Stimulated activated CD8-positive, alpha-beta memory T cell treated with anti-CD3 and anti-CD28 coated beads, Interleukin-4, amount 100 ng/mL, for 1 hour (primary cell): ENCODE measurements at places on chromosomes 12 and 14.

GRCh38 chr12:19437996-19438395, 1.3 kb upstream of the AEBP2 start:
- DNase-seq, result no peak

DNA sequence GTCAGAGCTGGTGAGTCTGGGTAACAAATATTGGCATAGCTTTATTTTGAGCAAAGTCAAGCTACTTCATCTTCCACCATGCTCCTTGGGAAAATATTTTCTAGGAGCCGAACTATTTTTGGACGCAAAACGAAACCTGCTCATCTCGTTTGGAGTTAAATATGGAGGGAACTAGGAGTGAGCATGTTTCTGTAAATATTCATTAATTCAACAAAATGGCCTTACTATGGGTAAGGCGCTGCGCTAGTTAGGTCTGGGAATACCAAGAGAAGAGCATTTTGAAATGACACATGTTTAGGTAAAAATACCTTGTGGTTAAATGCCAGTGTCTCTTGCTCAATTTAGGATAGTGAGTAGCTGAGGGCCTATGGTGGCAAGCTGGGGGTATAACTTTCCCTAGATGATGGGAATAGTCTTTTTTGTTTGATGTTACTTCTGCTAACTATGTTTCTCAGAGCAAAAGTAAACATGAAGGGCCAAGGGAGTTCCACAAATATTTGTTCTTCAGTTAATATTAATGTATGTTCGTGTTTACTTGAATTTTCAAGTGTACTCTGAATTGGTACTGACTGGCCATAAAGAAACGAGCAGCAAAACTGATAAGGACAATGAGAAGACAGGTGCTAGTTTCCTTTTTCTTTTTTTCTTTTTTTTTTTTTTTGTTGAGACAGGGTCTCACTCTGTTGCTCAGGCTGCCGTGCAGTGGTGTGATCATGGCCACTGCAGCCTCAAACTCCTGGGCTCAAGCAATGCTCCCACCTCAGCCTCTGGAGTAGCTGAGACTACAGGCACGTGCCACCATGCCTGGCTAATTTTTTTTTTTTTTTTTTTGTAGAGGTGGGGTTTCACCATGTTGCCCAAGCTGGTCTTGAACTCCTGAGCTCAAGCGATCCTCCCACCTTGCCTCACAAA, 77.7 kb downstream of the MAP1LC3B2 start:
- DNase-seq, result no peak

- DNase-seq, result no peak
These were observed 13.6 kb upstream of the ETFBKMT start for GRCh38 chr12:31645924-31646323.

DNA sequence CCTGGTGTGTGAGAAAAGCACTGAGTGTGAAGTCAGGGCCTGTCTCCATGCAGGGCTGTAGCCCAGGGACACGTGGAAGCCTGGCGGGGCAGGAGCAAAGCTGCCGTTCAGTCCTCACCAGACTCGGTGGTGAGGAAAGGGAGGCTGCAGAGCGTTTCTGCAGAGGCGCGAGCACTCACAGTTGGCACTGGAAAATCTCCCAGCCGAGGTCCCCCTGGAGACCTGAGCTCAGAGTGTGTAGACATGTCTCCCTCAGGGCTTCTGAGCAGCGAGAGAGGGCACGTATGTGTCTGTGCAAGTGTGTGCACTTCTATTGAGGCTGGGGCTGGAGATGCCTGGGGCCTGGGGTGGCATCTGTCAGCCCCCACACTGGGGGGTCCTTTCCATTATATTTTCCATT, 11.0 kb upstream of the HHIPL1 start:
- DNase-seq, result no peak

GRCh38 chr12:127191129-127191528, 1075.8 kb upstream of the TMEM132C start:
- no peak for DNase-seq

DNA sequence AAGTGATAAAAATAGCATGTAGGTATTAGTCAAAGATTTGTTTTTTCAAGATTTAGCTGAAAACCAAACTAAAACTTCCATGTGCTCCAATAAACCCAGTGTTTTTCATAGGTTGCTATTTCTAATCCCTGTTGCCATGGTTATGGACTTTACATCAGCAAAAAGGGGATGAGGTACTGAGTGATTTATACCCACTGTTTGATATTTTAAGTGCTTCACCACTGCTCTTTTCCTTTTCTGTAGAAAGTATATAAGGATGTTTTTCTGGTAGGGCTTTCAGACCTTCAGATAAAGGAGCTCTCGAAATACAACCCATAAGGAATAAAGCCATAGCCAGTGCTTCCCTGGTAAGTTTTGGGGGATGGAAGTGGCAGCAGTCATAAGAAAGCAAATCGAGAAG, at the start of gene OTOGL:
TSS of gene OTOGL (plus strand) at position 279 of the 400 bp plus-strand sequence. CDS start 109,895 bp downstream, outside the sequence.
- DNase-seq, result no peak

- no peak for DNase-seq
These were observed 66.4 kb downstream of the PTHLH start for GRCh38 chr12:27906127-27906500.

GRCh38 chr12:109999649-109999971, 380 bp downstream of the ANKRD13A start:
- DNase-seq, result no peak

DNA sequence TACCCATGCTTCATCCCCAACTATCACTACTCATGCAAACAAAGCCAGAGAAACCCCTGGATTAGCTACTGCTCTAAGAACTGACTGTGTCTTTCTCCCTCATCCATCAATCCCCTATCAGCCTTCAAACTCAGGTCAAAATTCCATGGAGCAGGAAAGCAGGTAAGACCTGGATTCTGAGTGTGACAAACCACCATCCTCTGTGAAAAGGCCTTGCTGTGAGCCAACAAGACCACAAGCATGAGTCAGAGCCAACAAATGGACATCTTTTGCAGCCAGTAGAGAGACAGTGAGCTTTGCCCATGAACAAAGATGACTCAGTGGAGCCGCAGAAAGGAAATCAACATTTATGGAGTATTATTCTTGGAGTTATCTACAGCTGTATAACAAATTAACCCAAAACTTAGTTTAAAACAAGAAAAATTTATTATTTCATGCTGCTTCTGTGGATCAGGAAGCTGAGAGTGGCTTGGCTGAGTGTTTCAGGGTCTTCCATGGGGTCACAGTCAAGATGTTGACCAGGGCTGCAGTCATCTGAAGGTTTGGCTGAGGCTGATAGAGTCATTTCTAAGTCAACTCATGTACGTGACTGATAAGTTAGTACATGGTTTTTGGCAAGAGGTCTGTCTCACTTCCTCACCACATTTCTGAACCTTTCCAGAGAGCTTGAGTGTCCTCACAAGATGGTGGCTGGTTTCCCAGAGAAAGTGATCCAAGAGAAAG, 61.1 kb downstream of the PITPNM2 start:
- no peak for DNase-seq

- no peak for DNase-seq
These were observed 567 bp downstream of the FUT8 start for GRCh38 chr14:65412856-65413738.

DNA sequence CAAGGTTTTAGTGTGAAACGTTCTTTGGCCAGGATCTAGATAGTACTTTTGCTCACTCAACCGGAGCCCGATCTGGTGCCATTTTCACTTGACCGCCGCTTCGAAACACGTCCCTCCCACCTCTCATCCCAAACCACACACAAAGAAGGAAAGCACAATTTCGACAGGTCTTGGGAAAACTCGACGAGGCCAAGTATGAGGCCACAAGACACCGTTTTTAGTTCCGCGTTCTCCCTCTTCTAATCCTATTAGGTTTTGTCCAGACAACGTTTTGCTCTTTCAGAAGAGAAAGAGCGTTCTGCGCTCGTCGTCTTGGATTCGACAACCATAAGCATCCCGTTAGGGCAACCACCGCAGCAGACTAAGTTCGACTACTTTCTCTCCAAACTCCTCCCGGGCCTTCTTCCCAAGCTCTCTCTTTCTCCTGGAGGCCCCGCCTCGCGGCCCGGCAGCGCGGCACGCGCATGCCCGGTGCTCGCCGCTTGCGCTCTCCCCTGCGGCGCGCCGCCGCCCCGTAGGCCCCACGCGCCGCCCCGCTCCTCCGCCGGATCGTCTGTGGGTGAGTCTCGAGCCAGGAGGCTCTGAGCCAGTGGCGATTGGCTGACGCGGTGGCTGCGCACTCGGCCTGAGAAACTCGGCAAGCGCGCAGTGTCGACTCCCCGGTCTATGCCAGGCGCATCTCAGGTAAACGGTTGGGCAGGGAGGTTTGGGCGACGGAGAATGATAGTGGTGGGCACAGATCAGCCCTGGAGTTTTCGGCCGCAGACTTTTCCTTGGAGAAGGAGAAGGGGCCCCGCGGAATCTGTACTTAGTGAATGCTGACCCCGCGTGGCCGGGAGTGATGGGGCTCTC, at the start of gene MIPOL1:
TSS of gene MIPOL1 (plus strand) at position 517 of the 852 bp plus-strand sequence. CDS start 49,952 bp downstream, outside the sequence.
- no peak for DNase-seq

DNA sequence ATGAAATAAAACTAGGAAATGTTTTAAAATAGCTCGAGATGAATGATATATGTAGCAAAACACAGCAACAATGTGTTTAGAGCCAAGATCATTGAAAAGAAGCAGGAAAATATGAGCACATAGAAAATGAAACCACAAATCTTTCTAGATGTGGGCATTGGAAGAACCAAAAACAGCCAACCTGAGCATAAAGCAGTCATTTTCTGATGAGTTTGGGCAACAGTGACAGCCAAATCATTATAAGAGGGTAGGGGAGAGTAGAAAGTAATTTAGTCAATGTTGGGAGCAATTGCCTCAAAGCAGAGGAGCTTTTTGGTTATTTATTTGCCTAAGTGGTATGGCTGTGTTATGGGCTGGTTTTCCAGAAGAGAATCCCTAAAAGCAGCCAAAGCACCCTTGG, 8.8 kb upstream of the BICDL1 start:
- DNase-seq, result no peak

GRCh38 chr12:124548854-124549378, 18.5 kb downstream of the NCOR2 start:
- DNase-seq, result no peak

- no peak for DNase-seq
These were observed 41.4 kb upstream of the NUDT4 start for GRCh38 chr12:93336291-93336741.

- no peak for DNase-seq
These were observed 18.8 kb downstream of the ACVRL1 start for GRCh38 chr12:51926064-51926632.

- DNase-seq, result no peak
These were observed 919.4 kb downstream of the NRXN3 start for GRCh38 chr14:79089576-79089975.

- DNase-seq, result no peak
These were observed 9.9 kb downstream of the ZNF410 start for GRCh38 chr14:73896521-73896920.

- no peak for DNase-seq
These were observed 2.5 kb downstream of the GSC start for GRCh38 chr14:94767321-94767878.

GRCh38 chr12:126431767-126432166, 1366.5 kb downstream of the AACS start:
- DNase-seq, result no peak

GRCh38 chr12:57743769-57744168, 1.1 kb upstream of the TSPAN31 start:
- DNase-seq, result no peak

- no peak for DNase-seq
These were observed at the start of gene LTBP2 for GRCh38 chr14:74611650-74612349. Gene LTBP2, minus strand, starts transcription at chr14:74612237. Its CDS starts 293 bp downstream, at chr14:74611944.

- no peak for DNase-seq
These were observed 49.2 kb downstream of the HECTD4 start for GRCh38 chr12:112333019-112333418.

DNA sequence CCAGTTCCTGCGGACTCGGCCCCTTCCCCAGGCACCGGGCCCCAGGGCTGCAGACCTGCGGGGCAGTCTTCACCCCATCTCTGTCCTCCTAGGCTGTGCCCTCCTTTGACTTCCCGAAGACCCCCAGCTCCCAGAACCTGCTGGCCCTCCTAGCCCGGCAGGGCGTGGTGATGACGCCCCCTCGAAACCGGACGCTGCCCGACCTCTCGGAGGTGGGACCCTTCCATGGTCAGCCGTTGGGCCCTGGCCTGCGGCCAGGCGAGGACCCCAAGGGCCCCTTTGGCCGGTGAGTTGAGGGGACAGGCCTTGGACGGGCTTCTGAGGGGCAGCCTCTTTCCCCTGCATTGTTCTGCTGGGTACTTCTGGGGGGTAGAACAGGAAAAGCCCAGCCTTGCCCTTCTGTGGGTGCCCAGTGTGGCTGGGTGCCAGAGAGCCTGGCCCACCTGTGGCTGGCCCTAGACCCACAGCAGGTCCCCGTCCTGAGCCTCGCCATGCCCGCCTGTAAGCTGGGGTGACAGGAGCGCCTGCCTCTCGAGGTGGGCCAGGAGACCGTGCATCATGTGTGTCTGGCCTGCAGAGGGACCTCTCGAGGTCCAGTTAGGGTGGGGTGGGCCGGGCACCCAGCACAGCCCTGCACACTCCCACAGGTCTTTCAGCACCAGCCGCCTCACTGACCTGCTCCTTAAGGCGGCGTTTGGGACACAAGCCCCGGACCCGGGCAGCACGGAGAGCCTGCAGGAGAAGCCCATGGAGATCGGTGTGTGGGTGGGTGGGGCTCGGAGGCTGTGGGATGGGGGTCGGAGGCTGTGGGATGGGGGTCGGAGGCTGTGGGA, 12.6 kb upstream of the PUS1 start:
- no peak for DNase-seq

DNA sequence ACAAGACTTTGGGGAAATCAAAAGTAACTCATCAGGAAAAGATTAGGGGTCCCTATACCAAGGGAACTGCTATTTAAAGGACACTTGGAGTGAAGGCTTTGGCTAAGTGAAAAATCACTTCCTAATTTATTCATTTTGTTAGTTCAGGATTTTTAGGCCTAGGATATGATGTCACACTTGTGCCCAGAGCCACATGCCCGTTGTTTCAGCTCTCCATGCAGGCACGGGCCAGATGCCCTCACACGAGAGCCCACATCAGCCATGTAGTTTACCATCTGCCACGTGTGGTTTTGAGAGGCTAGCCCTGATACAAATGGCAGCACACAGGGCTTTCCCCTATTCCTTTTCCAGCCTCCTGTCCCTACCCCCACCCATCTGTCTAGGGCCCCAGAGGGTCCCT, 11.9 kb upstream of the LRP1-AS start:
- DNase-seq, result no peak

DNA sequence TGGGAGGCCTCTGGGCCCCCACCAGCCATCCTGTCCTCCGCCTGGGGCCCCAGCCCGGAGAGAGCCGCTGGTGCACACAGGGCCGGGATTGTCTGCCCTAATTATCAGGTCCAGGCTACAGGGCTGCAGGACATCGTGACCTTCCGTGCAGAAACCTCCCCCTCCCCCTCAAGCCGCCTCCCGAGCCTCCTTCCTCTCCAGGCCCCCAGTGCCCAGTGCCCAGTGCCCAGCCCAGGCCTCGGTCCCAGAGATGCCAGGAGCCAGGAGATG, 729 bp upstream of the GAPDH start:
- DNase-seq, result no peak
